ENCODE measurements at places on chromosomes 16 and 17. TPM values are rescaled to one million over a fixed set of nuclear protein-coding genes. Genes with fewer than 3 reads are reported as not detected.

DNA sequence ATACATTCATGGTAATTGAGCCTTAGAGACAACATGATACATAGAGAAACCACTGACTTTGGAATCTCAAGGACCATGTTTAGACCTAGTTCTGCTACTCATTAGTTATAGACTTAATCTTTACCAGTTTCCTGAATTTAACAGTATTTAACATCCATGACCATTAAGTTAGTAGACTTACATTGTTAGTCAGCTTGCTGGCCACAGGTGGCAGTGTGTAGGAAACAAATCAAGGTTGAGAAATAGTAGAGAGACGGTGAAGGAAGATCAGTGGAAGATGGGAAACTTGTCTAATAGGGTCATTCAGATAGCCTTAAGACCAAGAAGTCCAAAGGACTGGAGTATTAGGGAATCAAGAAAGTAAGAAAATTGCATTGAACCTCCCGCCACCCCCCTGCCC lies 31.0 kb downstream of the OMG start:
- no peak overlapping the region for H3K27ac ChIP-seq
- H3K4me1 ChIP-seq: no peaks in the 10 kb centered on the region
- H3K4me3 ChIP-seq: no peak overlapping the region
- H3K27me3 ChIP-seq: no peaks in the 10 kb centered on the region
- DNase-seq: no peak
- no peaks in the 10 kb centered on the region for H3K36me3 ChIP-seq

- peak overlapping the region; percentile 22 for H3K27ac ChIP-seq
- no peak for DNase-seq
- no peaks in the 10 kb centered on the region for H3K27me3 ChIP-seq
- H3K4me1 ChIP-seq: no peaks in the 10 kb centered on the region
- no peak overlapping the region for H3K4me3 ChIP-seq
- peaks cover 28% of the 10 kb centered on the region for H3K36me3 ChIP-seq
These were observed 56.9 kb downstream of the VMP1 start for GRCh38 chr17:59764292-59764741.

DNA sequence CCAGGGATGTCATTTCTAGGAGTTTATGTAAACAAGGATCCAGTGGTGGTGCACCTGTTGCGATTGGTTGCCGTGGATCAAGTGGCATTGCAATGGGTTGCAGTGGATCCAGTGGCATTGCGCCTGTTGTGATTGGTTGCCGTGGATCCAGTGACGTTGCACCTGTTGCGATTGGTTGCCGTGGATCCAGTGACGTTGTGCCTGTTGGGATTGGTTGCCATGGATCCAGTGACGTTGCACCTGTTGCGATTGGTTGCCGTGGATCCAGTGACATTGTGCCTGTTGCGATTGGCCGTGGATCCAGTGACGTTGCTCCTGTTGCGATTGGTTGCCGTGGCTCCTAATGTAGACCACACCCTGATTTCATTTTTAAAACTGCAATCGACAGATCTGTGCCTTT lies 56.2 kb upstream of the CRISPLD2 start:
- no peak overlapping the region for H3K4me3 ChIP-seq
- no peaks in the 10 kb centered on the region for H3K36me3 ChIP-seq
- H3K27ac ChIP-seq: no peak overlapping the region
- H3K27me3 ChIP-seq: no peaks in the 10 kb centered on the region
- H3K4me1 ChIP-seq: no peaks in the 10 kb centered on the region

- peaks cover 29% of the 10 kb centered on the region for H3K36me3 ChIP-seq
- H3K27me3 ChIP-seq: no peaks in the 10 kb centered on the region
- H3K27ac ChIP-seq: peak overlapping the region; percentile 81
- no peak overlapping the region for H3K4me3 ChIP-seq
- H3K4me1 ChIP-seq: no peaks in the 10 kb centered on the region
These were observed 23.3 kb downstream of the PHF12 start for GRCh38 chr17:28928061-28928460.

DNA sequence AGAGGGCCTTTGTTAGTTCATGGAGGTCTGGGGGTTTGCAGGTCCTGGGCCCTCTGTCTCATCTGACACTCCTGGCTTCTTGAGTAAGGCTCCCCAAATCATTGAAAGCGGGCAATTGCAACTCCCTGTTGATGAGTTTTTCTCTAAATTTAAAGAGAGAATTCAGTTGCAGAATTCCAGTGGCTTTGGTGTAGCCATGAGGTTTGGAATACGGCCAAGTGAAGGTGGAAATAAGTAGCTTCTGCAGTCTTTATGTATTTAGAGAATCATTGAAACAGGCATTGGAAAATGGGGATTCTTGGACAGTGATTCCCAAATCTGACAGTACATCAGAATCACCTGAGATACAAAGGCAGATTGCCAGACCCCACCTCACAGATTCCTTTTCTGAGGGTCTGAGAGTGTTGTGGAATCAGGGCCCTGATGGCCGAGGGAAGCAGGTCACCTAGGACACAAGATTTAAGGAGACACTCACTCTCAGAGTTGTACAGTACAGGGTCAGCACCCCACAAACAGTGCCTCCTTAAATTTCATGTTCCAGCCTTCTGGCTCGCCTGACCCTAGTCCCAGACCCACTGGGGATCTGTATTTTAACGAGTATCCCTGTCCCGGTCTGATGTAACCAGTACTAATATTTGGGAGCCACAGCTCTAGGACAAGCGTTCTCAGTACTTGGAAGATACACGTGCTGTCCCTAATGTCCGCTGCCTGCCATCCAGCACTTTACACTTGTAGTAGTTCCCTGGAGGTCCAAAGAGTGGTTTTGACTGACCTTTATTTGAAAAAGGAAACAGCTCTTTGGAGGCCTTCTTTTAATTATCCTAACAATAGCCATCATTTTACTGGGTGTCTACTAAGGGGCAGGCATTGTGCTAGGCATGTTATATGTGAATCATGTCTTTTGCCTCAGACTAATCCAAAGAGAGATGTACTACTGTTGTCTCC lies 37.8 kb downstream of the YPEL2 start:
- H3K27ac ChIP-seq: peak overlapping the region; percentile 26
- H3K36me3 ChIP-seq: no peaks in the 10 kb centered on the region
- DNase-seq: no peak
- H3K27me3 ChIP-seq: no peaks in the 10 kb centered on the region

DNA sequence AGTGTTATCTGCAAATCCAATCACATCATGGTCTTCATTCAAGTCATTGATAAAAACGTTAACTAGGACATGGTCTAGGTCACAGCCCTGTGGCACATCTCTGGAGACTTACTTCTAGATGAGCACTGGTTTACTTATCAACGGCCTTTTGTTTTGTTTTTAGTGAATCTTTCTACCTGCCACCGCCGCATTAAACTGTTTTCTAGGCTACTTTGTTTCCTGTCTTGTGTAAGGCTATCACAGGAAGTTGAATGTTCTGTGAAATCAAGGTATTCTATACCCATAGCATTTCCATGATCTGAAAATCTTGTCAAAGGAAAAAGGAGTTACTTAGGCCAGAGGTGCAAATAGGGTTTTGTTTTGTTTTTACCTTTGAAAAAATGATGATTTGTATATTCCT lies 26.9 kb downstream of the SOCS3 start:
- no peak for DNase-seq
- no peak overlapping the region for H3K27ac ChIP-seq
- no peaks in the 10 kb centered on the region for H3K27me3 ChIP-seq
- no peaks in the 10 kb centered on the region for H3K36me3 ChIP-seq
- peaks cover 8% of the 10 kb centered on the region for H3K4me1 ChIP-seq

Gene BAHCC1
- total RNA-seq: 19.7 TPM
